ENCODE measurements at places on chromosomes 7 and 10.

- DNase-seq, result no peak
These were observed 89.7 kb downstream of the GLCCI1 start for GRCh38 chr7:8058322-8058721.

GRCh38 chr10:5030989-5031388 is 27.3 kb upstream of the AKR1C2 start:
- no peak for DNase-seq

DNA sequence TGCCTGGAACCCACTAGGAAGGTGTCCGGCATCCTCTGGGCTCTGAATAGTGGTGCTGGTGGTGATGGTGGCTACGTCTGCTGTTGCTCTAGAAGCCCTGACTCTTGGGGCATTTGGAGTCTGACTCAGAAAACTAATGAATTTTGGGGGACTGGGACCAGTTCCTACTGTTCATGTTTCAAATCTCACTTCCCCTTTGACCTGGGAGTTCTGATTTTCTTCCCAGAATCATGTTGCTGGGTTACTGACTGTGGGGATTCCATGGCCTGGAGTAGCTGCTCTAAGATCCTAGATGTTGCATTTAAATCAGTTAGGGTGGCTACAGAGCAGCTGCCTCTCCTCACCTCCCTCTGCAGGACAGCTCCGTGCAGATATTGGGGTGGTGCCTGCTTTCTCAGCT is 3.2 kb downstream of the TSPAN33 start:
- no peak for DNase-seq

- DNase-seq, result no peak
These were observed 436.5 kb upstream of the MGMT start for GRCh38 chr10:129030603-129030895.

- DNase-seq, result no peak
These were observed 2.1 kb downstream of the SAMD9L start for GRCh38 chr7:93146036-93146435.

GRCh38 chr7:129037585-129037984 is 17.3 kb downstream of the TNPO3 start:
- DNase-seq, result no peak

DNA sequence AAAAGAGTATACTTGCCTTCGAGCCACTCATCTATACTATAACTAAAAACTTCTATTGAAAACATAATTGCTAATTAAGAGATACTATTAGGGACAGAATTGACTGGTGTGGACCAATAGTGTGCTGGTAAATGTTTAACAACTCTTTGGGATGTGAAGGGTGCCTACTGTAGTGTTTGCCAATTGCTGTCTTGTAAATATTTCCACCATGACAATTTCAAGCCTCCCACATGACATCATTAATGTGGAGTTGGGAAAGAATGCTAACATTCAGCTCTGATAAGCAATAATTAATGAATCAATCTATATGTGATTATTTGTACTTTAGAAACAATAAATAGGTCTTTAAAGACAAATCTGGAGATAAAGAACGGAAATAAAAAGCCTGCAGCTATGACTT is 136.8 kb downstream of the DGKB start:
- DNase-seq, result no peak

DNA sequence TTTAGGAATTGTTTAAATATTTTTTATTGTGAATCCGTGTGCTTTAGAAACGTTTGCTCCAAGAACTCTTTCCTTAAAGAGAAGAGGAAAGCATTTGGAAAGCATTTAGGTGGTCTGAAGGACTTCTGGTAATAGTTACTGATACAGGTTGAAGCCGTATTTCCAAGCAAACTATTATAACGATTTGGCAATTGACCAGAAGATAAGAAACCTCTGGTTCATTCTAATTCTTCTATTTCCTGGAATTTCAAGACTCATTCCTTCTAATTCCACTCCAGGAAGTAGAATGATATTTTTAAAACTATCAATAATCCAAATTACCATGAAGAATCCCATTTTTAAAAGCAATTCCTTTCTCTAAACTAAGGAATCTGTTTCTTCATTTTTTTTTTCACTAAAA is 158.9 kb upstream of the AGR3 start:
- no peak for DNase-seq

DNA sequence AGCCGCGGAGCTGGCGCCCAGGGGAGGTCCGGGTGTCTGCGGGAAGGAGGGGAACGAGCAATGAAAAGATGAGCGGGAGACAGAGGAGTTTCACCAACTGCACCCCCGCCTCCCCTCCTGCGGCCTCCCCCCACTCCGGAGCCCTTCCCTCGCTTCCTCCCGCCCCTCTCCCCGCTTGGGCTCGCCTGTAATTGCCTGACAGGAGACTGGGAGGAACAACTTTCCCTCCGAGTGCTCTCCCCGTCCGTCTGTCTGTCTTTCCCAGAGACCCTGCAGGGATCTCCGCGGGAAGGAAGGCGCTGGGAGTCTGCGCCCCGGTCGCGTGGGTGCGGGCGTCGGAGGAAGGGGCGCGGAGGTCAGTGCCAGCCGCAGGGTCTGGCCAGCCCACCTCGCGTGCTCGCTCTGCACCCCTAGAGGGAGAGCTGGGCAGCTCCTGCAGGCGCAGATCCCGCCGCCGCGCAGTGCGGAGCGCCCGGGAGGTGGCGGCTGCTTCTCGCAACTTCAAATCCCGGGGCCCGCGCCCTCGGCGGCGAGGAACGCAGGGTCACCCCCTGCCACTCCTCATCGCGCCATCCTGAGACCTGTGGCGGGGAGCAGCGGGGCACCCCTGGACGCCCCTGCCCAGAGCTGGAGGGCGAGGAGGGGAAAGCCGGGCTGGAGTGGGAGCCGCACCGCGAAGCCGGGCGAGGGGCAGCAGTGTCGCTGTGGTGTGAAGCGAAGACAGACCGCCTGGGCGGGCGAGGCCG is 511 bp upstream of the NRP1 start:
- peak; percentile 44 for DNase-seq

DNA sequence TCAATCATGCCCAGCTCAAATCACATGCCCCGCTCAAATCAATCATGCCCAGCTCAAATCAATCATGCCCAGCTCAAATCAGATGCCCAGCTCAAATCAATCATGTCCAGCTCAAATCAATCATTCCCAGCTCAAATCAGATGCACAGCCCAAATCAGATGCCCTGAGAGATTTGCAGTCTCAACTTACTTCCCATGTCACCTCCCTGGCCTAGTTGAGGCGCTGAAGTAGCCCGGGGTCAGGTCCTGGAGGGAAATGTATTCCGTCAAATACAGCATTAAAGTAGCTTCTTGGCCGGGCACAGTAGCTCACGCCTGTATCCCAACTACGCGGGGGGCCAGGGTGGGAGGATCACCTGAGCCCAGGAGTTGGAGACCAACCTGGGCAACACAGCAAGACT is 15.7 kb upstream of the PRKAR1B start:
- DNase-seq, result no peak

DNA sequence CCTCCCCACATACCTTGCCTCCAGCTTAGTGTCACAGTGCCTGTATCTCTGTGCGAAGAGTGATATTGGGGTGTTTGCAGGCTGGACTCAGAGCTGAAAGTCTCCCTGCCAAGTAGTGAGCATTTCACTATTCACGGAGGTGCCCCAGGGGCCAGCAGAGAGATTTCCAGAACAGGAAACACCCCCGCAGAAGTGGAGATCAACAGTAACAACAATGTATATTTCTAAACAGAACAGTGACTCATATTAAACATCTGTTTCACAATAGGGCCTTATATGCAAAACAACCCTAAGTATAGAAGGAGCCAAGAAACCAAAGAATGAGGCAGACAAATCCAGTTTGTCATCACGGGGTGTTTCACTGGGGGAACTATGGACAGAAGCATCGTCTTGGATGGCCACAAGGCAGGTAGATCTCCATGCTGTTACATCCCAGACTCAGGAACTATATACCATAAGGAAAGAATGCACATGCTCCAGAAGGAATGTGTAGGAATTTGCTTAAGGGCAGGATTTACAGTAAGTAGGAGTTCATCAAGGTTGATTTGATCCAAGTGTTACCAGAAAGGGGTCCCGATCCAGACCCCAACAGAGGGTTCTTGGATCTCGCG is 29.3 kb upstream of the CCL24 start:
- peak; percentile 17 for DNase-seq

DNA sequence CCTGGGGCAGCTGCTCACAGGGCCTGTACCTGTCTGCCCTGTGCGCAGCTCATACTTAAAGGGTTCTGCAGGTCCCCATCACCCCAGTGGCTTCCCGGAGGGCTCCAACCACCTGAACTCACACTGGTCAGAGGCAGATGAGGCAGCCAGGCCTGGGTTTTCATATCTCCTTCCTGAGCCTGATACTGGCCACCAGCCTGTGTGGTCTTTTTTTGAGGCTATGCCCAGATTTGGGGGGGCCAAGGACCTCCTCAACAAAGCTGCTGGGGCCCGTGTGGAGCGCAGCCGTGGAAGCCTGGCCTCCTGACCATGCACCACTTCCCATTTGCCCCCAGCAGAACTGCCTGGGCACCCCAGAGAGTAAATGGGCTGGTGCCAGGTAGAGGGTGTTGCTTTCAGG is 25.7 kb downstream of the PNLIPRP2 start:
- no peak for DNase-seq

- no peak for DNase-seq
These were observed 17.1 kb downstream of the VWA2 start for GRCh38 chr10:114256008-114256765.

DNA sequence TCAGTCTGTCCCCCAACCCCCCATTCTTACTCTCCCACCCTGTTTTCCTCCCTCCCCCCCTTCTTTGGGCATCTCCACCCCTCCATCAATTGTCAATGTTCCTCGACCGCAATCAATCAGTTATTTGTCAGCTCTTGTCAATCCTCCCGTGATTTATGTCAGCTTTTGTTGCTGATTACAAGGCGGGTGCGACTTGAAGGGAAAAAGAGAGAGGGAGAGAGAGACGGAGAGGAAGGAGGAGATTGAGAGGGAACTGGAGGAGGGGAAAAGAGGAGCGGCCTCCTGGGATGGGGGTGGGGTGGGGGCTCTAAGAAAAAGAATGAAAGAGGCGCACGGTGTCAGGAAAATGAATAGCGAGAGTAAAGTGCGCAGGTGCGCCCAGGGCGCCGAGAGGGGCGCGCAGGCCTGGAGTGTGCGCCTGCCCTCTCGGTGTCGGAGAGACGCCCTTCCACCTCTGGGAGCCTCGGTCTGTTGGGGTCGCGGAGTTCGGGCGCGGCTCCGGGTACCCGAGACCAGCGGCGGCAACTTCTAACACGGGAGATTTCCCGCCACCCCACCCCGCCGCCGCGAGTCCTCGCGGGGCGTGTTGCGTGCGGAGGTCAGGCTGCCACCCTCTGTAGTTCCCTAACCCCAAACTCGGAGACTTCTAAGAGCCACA is 1.1 kb upstream of the ZNF503 start:
- DNase-seq, result no peak

DNA sequence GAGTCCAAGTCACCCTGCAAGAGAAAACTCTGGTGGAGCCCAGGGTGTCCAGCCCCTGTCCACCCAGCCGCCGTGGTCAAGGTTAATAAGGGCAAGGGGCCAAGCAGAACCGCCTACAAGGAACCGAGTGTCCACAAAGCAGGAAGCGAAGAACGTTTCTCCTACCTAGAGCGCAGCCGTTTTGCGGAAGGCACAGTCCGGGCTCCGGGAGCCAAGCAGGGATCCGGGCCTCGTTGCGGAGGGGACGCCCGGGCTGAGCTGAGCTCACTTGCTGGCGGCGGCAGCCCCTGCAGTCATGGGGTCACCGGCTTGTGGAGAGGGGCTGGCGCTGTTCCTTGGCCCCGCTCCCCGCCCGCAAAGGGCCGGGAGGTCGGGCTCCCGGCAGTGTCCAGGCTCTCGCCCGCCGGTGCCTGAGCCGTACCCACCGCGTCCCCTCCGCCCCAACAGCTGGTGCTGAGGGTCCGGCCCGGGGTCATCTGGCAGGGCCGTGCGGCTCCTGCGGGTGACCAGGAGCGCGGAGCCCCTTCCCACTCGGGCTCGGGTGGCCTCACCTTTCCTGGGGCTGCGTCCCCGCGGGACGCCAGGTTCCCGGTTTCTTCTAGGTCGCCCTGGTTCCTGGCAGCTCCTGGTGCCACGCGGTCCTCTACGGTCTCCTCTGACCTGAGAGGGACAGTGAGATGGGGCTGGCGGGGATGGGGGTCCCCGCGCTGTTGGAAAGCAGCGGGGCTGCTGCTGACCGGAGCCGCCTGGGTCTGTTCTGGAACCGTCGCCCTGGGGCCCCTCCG is 14.0 kb upstream of the ZNF273 start:
- no peak for DNase-seq

- no peak for DNase-seq
These were observed 36.7 kb downstream of the DNAH11 start for GRCh38 chr7:21579341-21580072.

GRCh38 chr10:26743091-26743490 is 45.6 kb downstream of the PDSS1 start:
- no peak for DNase-seq

DNA sequence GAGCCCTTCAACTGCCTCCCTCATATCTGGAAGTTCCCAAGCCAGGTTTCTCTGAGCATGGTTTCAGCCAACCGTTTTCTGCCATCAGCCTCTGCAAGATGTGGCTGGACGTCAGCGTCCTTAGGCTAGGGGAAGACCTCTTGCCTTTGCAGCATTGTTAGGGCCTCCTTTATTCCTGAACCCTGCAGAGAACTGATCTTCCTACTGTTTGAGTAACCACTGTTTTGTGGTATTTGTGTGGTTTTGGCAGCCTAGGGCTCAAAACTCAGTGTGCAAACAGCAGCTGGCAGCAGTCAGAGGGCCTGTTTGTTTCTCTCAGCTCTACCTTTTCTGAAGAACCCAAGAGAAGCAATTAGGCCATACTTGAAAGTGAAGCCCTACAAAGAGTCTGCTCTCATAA is 83.4 kb upstream of the SEMA3E start:
- DNase-seq, result no peak

DNA sequence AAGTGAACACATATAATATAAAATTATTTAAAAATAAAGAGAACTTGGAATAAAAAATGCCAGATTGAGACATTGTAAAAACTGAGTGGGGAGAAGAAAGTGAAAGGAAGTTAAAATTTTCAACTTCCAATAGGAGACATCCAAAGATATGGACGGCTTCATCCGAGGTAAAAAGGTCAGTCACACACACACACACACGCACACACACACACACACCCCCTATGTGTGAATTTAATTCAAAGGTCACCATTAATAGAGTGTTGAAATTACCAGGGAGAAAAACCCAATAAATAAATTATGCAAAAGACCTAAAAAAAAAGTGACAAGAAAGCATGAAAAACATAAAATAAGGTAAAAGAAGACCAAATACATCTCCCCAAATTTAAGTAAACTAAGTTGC is 131.0 kb upstream of the DNAJB12 start:
- DNase-seq, result no peak

All from stimulated activated naive CD8-positive, alpha-beta T cell treated with anti-CD3 and anti-CD28 coated beads, Interleukin-15, amount 100 ng/mL, for 72 hours (primary cell).